Activated CD4-positive, alpha-beta T cell treated with anti-CD3 and anti-CD28 coated beads for 24 hours (primary cell): ENCODE measurements at places on chromosomes 13 and 19.
A peak's percentile ranks its signal among the peaks of the same experiment; 100 is the strongest.

- no peak for DNase-seq
Observed at GRCh38 chr19:4506449-4507149, 11.7 kb downstream of the PLIN4 start.

DNA sequence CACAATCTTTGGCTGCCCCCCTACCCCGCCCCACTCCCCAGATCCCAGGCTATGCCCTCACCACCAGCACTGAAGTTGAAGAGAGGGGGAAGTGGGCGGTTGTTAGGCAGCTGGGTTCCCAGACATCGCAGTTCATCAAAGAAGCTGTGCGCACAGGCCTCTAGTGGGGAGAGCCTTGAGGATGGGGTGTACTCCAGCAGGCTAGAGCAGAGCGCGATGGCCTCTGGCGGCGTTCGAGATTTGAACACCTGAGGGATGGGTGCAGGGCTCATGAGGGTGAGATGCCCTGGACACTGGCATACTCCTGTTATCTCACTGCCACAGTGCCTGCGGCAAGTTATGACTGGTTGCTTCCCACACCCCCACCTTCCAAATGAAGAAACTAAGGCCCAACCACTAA is 10.0 kb downstream of the GSK3A start:
- no peak for DNase-seq

GRCh38 chr13:78609464-78610205 is 6.3 kb upstream of the POU4F1 start:
- DNase-seq: no peak

- DNase-seq: no peak
Observed at GRCh38 chr13:65336916-65337315, 1893.2 kb downstream of the PCDH9 start.

- DNase-seq: no peak
Observed at GRCh38 chr13:66443926-66444325, 786.2 kb downstream of the PCDH9 start.

DNA sequence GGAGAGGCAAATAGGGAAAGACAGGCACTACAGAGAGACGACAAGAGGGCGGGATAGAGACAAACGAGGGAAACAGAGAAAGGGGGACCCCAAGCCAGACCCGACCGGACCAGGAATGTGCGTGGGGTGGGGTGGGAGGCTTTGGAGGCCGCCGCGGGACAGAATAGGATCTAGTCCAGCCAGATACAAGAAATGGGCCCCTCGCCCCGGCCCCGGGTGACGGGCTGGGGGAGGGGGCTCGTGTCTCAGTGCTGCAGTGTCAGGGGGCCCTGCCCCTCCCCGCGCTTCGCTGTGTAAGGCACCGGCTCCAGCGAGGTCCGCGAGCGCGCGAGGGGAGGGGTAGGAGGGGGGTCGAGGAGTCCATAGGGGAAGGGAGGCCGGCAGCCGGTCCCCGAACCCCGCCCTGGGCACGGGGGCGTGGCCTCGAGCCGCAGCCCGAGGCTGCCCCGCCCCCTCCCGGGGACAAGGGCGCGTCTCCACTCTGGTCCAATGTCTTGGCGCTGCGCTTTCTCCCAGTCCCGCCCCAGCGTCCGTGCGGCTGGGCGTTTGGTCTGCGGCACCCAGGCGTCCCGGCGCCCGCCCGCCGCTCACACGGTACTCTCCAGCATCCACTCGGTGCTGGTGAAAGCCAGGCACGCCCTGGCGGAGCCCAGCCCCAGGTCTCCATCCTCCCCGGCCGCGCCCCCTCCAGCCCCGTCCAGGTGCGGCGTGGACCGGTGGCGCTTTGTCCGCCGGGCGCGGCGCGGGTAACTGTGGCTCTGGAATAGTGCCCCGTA is 11.0 kb downstream of the IFNL1 start:
- no peak for DNase-seq

DNA sequence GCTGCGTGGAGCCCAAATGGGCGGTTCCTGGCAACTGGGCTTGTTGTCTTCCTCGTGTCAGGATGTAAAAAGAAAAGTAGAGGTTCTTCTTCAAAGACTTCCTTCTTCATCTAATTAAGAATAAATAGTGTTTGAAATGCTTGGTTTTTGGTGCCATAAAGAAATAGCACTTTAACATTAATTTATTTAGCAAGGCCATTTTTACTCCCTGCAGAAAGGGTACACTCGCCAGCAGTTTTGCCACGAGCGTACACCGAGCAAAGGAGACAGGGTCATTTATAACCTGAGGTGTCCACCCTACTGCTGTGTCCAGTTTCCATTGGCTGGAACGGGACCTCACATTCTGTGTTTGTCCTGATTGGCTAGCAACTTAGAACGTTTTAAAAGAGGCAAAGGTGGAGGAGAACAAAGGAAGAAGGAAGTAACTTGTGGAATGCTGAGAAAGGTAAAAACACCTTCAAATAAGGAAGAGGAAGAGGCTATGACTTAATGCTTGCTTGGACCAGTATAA is 21.8 kb upstream of the OR10H1 start:
- DNase-seq: peak; percentile 3

DNA sequence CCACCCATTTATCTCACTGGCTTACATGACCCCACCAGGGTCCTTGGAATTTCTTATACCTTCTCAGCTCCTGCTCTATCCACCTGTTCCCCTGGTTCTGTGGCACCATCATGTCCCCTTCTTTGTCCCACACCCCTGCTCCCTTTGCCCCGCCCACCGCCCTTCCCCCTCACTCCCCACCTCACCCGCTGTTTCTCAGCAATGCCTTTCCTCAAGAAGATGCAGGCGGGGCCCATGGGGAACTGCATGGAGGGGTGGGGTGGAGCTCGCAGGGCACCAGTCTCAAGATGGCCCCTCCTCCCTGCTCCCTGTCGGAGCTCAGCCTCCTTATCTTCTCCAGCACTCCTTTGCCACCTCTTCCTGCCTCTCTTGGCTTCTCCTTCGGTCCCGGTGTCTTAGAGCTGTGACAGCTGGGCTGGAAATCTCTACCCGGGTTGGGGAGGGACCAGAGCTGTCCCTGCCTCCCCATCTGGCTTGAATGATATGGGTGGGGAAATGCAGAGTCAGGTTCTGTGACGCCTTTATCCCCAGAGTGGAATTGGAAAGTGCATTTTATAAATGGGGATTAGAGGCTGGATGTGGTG is at the start of gene CABP5:
CABP5 (minus strand) TSS at position 405 of the 584 bp plus-strand sequence; CDS start at position 248, 157 bp downstream.
- DNase-seq: no peak

- DNase-seq: no peak
Observed at GRCh38 chr19:2982983-2983350, 5.6 kb downstream of the TLE6 start.

- no peak for DNase-seq
Observed at GRCh38 chr13:50015258-50015657, at the start of gene KCNRG. KCNRG (plus strand) TSS chr13:50015444; CDS start chr13:50015494, 50 bp downstream.

DNA sequence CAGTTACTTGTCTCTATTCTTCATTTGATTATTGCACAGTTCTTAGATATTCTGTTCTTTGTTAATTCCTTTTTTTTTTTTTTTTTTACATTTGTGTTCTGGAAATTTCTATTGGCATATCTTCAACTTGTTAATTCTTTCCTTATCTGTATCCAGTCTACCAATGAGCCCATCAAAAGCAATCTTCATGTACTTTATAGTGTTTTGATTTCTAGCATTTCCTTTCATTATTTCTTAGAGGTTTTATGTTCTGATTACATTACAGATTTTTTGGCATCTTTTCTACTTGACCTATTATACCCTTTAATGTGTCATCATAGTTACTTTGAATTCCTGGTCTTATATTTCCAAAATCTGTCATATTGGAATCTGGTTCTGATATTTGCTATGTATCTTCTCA is 2194.8 kb downstream of the PCDH9 start:
- DNase-seq: no peak

DNA sequence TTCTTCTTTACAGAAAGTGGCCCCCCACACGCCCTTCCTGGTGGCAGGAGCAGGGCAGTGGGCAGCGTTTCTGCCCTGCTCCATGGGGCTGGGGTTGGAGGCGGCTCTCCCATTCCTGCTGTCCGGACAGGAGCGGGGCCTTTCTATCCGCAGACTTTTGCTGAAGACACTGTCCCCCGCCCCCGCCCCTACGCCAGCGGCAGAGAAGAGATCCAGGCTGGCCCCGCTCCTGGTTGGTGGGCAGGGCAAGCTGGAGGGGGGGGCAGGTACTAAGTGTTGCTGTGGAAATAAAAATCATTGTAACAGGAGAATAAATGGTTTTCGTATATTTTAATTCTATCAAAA is 81.7 kb downstream of the ZNF429 start:
- DNase-seq: no peak

DNA sequence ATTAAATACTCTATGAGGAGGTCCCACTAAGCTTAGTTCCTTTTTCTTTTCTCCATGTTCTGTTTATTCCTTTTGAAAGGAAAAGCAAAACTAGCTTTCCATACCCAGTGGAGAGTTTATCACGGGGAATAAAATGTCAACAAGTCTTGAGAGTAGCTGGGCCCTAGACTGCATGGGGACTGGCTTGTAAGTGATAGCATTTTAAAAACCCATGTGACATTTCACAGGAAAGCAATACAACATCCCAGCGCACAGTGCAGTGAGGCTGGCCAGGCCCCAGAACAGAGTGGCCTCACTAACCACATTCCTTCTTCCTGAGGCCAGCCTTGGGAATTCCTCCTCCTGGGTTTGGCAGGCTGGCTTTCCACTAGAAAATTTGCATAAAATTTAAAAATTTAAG is 149.8 kb downstream of the DLEU7 start:
- DNase-seq: no peak

GRCh38 chr13:47903836-47904235 is 97.2 kb downstream of the SUCLA2 start:
- no peak for DNase-seq

DNA sequence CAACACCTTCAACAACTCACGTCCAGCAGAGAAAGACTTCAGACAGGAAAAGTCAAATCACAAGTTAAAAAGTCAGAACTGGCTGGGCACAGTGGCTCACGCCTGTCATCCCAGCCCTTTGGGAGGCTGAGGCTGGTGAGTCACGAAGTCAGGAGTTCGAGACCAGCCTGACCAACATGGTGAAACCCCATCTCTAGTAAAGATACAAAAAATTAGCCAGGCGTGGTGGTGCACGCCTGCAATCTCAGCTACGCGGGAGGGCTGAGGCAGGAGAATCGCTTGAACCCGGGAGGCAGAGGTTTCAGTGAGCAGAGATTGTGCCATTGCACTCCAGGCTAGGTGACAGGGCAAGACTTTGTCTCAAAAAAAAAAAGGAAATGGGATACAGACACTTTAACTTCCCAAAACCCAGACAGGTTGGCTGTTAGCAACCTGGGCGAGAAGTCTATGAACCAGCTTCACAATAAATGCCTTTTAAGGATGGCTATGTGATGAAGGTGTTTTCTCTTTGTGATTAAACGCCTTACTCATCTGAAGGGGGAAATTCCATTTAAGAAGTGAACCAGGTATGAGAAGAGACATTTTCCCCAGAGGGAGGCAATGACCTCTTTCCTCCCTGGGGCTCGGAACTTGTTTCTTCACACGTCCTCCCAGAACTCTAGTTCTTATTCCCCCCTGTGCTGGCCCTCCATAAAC is 80.4 kb downstream of the INSR start:
- no peak for DNase-seq

GRCh38 chr13:98835156-98835555 is 82.7 kb upstream of the SLC15A1 start:
- DNase-seq: no peak

GRCh38 chr19:6744381-6745301 is 5.2 kb downstream of the TRIP10 start:
- no peak for DNase-seq

- peak; percentile 67 for DNase-seq
Observed at GRCh38 chr19:38233740-38234251, 9.8 kb upstream of the DPF1 start.

DNA sequence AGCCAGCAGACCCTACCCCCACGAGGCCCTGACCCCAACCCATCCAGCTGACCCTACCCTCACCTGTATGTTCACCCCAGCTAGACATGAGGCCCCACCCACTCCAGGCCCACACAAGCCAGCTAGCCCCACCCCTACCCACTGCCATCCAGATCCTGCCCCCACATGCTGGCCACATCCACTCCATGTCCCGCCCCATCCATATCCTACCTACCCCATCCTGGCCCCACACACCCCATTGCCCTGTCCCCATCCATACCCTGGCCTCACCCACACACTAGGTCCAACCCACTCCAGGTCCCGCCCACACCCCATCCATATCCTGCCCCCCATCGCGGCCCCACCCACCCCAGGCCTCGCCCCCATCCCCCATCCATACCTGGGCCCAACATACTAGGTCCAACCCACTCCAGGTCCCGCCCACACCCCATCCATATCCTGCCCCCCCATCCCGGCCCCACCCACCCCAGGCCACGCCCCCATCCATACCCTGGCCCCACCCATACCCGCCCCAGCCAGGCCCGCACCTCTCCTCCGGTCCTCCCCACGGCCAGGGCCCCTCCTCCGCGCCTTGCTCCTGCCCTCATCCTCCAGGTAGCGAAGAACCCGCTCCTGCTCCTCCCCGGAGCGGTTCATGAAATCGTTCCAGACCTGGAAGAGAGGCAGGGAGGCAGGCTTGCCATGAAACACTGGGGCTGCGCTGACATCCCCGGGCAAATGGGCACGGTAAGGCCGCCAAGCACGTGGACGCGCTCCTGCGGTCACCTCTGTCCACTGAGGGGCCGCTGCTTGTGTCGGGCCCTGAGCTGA is 7.2 kb downstream of the RNU6-9 start:
- no peak for DNase-seq

GRCh38 chr13:99548448-99548847 is 47.2 kb downstream of the TM9SF2 start:
- DNase-seq: no peak

GRCh38 chr13:27104606-27105005 is 67.0 kb downstream of the USP12 start:
- DNase-seq: no peak

DNA sequence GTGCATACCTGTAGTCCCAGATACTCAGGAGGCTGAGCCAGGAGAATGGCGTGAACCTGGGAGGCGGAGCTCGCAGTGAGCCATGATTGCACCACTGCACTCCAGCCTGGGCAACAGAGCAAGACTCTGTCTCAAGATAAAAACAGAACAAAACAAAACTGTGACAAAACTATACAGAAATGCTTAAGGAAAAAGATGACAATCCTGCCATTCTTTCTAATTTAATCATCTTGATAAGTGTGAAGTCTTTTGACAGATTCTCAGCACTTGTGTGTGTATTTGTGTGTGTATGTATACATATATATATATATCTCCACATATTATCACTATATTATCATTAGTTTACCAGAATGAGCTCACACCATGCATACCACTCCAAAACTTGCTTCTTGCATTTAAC is 12.3 kb downstream of the HTR2A start:
- no peak for DNase-seq

- no peak for DNase-seq
Observed at GRCh38 chr13:20701461-20701860, 2.0 kb upstream of the IL17D start.

- DNase-seq: no peak
Observed at GRCh38 chr19:40619333-40620160, 18.4 kb downstream of the LTBP4 start.

- DNase-seq: no peak
Observed at GRCh38 chr13:32907211-32907610, 109.0 kb upstream of the KL start.

GRCh38 chr19:56476651-56477428 is at the start of gene ZNF667:
ZNF667 (minus strand) TSS chr19:56477345; CDS start chr19:56462370, 14,975 bp downstream.
- DNase-seq: no peak

GRCh38 chr13:57595775-57596174 is 35.8 kb upstream of the PCDH17 start:
- DNase-seq: no peak
